ENCODE measurements at places on chromosomes 3 and 15.

- DNase-seq: no peak
Observed at GRCh38 chr3:33046521-33046920, 50.4 kb downstream of the GLB1 start.

GRCh38 chr3:12954891-12955650 lies 113.7 kb upstream of the RPL32 start:
- peak; percentile 69 for DNase-seq

GRCh38 chr3:94246171-94246570 lies 183.3 kb downstream of the NSUN3 start:
- DNase-seq: no peak

- no peak for DNase-seq
Observed at GRCh38 chr3:190718671-190719070, 143.8 kb downstream of the GMNC start.

DNA sequence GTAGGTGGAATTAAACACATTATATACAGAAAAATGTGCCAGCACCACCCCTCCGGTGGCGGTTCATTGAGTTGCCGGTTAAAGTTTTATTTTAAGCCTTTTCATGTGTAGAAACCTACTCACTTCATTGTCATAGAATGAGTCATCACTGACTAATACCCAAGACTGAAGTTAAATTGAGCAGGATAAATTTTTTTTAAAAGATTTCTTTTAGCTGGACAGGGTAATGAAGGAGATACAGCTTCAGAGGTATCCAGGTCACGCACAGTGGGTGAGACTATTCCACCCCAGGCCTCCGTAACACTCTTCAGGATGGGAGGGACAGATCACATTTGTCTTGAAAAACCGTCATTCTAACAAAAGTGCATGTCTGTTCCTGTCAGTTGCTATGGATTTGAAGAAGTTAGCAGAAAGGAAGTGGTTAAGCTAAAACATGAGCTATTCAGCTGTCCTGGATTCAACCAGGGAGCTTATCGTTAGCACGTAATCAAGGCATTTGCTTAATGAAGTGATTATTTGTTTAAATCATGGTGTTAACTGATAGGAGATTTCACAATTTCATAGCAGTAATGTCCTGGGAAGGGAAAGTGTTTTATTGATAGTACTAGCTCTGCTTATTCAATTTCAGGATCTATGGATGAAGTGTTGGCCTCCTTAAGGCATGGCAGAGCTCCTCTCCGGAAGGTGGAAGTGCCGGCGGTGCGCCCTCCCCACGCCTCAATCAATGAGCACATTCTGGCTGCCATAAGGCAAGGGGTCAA lies 23.4 kb downstream of the WHAMM start:
- DNase-seq: no peak

DNA sequence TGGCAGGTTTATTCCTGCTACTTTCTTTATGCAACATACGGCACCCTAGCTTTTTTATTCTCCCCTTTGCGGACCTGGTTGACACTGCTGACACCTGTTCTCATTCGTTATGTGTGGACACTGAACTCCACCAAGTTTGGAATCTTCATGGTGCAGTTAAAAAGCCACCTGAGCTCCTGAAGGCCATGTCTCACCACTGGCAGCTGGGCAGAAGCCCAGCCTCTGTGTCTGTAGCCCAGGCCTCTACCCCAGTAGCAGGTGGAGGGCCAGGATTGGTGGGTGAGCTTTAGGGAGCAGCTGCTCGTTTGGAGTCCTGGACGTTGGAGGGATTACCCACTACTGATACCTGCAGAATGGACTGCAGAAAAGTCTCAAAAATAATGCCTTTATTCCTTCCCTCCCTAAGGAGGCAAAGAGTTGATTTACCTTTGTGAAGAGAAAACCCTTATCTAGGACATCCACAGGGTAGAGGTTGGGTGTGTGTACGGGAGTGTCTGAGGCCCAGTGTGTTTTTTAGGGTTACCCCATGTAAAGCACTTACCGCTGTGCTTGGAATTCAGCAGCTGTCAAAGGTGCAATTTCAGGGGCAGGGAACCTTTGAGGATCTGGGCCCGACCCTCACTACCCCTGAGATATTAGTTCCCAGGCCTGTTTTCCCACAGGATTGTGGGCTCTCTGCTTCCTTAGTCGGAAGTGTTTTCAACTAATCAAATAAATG lies 637 bp upstream of the CCNDBP1 start:
- DNase-seq: no peak

- DNase-seq: no peak
Observed at GRCh38 chr3:141499965-141500364, 13.1 kb downstream of the RASA2 start.

DNA sequence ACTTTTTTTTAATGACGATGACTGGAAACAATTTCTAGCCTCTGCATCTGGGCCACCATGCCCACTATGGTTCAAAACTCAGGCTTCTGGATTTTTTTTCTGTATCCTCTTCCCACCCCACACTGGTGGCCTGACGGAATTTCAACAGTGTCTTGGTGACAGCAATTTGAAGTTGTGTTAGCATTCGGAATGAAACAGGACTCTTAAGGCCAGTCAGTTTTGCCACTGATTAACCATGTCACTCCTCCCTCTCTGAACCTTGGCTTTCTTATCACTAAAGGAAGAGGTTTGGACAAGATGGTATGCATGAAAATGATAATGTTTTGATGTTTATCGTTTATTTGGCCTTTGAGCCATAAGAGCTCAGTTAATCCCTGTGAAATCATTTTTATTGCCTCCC lies 41.6 kb upstream of the BDH1 start:
- no peak for DNase-seq

- DNase-seq: no peak
Observed at GRCh38 chr3:105473521-105474223, 107.0 kb downstream of the ALCAM start.

DNA sequence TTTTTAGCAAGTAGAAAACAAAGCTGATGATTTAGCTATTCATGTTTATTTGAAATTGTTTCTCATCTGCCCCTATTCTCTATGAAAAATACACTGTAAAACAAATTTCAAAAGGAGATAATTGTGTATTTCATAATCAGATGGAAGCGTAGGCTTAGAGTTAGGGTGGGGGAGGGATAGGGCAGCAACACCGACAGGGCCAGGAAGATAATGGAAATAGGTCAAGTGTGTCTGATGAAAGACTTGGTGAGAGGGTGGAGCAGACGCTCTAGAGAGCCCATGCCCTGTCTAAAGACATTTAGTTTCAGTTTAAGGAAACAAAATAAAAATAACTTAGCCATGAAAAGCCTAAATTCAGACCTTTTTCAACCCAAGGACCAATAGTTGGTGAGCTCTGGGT lies 51.6 kb upstream of the ARL6 start:
- no peak for DNase-seq

DNA sequence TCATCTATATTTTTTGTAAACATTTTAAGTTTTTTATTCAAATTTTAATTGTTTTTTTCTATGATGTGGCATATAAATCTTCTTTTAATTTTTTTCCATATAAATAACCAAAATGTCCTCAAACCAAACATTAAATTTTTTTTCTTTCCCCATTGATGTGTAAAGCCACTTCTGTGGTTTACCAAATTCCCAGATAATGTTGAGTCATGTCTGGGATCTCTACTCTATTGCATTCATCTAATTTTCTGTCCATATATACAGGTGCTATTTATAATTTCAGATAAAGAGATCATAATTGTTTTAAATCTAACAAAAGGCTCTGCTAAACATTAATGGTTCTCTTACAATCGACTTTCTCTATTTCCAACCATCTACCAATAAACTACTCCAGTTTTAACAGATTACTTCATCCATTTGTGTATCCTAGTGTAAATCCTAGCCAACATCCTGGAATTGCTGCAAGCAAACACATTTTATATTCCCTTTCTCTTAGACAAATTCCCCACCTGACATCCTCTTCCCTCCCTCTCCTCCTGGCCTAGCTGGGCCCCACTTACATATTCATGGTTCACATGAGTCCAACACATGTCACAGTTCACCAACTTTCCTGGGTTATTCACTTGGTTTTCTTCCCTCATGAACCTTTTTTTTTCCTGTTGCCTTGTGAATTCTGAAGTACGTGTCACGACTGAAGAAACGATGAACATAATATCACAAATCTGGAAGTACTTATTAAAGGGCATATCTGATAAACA lies 368.0 kb upstream of the AGTR1 start:
- no peak for DNase-seq

DNA sequence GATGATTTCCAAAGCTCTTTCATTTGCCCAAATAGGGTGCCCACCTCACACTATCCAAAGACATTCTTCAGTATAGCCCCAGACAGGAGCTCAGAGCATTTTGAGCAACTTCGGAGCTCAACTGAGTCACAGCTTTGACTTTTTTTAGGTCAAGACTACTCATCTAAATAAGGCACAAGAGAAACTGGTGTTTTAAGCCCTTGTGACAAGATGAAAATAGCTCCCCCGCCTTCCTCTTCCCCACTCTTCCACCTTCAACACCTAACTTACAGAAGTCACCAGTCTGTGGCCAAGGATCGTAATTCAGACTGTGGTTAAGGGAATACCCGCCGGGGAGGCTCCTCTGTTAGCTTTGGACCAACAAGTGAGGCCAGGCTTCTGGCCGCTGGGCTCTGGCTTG lies 60.4 kb upstream of the CA12 start:
- DNase-seq: no peak

DNA sequence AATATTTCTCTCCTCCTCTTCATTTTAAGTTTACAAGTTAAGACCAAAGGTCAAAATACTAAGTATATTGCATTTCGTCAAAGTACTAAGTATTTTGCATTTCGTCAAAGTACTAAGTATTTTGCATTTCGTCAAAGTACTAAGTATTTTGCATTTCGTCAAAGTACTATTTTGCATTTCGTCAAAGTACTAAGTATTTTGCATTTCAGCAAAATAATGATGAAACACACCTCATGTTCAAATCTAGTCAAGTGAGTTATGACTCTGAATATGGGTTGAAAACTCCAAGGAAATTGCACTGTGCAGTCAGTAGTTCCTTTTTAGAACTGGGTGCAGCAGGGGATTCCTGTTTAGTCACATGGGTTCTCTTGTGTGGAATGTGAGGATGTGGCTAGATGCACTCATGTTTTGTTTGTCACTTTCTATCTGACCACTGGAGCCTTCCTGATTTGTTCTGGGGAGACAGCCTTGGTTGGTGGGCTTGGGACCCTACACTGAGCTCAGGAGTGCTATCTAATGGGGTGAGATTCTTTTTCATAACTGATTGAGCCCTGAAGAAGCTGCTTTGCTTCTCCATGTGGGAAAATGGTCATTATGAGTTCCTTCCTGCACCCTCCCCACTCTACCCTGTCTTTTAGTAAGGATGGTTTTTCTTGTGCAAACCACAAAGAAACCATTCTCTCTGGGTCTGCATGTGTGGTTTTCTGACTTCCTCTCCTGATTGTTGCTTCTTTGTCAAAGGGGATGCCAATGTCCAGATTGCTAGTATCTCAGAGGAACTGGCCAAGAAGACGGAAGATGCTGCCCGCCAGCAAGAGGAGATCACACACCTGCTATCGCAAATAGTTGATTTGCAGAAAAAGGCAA lies 73.4 kb downstream of the CCK start:
- peak; percentile 87 for DNase-seq

- no peak for DNase-seq
Observed at GRCh38 chr15:78837543-78837942, 26.3 kb upstream of the ADAMTS7 start.

DNA sequence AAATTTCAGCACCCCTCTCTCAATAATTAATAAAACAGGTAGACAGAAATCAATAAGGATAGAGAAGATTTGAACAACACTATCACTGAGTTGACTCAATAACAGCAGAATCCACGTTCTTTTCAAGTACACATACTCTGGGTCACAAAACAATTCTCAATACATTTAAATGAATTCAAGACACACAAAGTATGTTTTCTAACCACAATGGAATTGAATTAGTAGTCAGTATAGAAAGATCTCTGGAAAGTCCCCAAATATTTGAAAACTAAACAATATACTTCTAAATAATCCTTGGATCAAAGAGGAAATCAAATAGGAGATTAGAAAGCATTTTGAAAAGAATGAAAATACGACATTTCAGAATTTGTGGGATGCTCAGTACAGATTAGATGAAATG lies 40.0 kb downstream of the TKT start:
- DNase-seq: no peak

GRCh38 chr3:27714146-27714526 lies 8.0 kb downstream of the EOMES start:
- DNase-seq: no peak

- no peak for DNase-seq
Observed at GRCh38 chr3:138389144-138389601, 40.8 kb downstream of the MRAS start.

DNA sequence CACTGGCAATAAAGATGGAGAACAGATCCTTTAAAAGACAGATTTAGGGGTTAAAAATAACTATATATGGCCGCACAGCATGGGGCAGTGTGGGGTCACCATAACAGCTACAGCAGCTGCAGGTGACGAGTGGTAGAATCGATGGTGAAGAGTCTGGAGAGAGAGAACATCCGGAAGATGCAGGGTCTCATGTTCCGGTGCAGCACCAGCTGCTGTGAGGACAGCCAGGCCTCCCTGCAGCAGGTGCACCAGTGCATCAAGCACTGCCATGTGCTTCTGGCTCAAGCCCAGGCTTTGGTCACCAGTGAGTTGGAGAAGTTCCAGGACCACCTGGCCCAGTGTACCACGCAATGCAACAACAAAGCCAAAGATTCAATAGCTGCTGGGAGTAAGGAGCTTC lies 93.7 kb upstream of the IMPG2 start:
- no peak for DNase-seq

DNA sequence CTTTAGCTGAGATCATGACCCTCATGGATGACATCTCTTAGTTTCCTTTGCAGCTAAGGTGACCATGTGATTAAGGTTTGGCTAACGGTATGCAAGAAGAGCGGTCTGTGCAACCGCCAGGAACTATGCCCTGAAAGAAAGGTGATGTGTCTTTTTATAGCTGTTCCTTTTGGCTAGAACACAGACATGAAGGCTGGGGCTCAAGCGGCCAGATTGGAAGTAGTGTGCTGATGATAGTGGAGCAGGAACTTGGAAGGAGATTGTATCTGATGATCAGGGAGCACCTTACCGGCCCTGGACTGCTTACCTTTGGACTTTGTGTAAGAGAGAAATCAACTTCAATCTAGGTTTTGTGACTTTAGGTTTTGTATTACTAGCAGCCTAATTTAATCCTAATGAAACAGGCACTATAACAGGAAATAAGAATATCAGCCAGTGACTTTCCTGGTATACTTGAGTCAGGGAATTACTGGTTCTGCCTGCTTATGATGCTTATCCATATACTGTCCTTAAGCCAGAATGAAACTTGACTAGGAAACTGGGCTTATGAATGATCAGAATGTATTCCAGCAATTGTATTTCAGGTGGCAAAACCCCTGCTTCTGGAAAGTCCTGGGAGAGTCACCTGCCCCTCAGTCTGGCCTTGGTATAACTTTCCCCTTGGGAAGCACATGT lies 164.3 kb upstream of the LRIG1 start:
- DNase-seq: peak; percentile 15

DNA sequence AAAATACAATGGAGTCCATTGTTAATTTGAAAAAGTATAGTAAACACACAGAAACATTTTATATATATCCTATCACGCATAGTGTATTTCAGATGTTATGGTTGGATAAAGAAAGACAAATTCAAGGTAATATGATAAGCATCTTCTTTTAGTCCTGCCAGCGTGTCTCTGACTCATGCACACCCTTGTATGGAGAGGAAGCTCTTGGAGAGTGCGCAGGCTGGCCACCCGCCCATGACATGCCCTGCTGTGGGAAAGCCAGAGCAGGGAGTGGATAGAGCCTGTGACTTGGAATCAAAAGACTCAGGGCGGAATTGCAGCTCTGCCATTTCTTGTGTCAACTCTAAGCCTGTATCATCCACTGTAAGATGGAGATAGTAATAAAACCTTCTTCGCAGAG lies 23.0 kb upstream of the COPG1 start:
- peak; percentile 77 for DNase-seq

GRCh38 chr15:76335307-76336253 lies 993 bp upstream of the ISL2 start:
- no peak for DNase-seq

Data from pons (tissue), 1 donor.